ENCODE measurements at places on chromosomes 5 and 9.

DNA sequence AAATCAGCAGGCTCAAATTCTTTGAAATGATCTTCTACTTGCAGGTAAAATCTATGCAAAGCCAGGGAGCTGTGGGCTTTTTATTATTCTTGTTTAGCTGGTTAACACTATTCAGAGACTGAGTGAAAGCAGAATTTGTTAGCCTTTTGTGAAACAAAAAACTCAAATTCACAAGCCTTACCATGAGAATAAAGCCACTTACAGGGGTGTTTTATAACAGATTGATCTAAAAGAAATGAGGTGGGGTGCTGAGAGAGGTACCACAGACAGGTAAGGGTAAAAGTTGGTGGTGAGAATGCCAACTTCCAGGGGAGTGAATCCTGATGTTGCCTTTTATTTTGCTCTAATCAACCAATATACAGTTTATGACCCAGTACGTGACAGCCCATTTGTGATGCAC, 1585.6 kb downstream of the EFNA5 start:
- DNase-seq = no peak

DNA sequence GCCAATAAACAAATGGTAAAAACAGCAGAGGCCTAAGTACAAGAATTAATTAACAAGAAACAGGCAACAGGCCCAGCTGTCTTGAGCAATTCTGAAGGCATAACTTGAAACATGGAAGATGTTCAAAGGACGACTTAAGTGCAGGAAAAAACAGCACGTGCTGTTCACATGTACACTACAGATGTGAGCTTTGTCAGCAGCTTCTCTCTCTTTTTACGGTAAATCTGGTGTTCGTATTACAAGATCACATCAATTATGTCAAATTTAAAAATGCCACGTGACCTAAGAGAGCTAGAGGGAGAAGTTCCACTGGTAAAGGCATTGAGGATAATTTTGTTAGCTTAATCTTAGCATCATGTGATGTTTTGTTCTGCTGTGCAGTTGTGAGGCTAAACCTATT, 281.1 kb downstream of the PSAT1 start:
- no peak for DNase-seq

- no peak for DNase-seq
Measured at GRCh38 chr5:92421942-92422341, 1038.8 kb upstream of the ARRDC3 start.

DNA sequence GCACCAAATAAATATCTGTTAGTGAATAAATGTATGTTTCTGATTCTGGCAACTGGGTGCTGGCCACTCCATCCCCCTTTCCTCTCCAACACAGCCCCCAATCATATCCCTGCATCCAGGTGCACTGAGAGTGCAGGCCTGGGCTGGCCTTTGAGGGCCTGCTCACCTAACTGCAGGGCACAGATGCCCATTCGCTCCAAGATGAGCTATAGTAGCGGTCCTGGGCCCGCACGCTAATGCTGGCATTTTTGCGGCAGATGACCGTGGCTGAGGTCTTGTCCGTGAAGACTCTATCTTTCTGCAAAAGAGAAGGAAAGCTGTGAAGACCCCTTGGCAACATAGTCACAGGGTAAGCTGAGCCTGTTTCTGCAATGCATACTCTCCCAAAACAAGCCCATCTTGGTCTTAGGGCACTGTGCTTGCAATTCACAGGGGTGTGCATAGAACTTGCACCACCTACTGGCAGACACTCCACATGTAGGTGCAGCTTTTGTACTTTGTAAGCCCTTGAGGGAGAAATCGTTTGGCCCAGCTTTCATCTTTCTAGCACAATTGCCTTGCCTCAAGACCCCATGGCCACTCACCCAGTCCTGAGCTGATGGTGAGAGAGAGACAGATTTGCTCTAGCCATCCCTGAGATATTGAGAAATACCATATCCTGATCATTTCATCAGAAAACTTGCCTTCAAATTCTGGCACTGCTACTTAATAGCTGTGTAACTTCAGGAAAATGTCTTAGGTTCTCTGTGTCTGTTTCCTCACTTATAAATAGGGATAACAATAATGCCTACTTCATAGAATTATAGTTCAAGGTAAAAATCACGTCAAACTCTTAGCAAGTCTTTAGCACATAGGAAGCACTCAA, 13.5 kb downstream of the IL12B start:
- no peak for DNase-seq

- no peak for DNase-seq
Measured at GRCh38 chr5:122183788-122184170, 54.4 kb downstream of the ZNF474 start.

DNA sequence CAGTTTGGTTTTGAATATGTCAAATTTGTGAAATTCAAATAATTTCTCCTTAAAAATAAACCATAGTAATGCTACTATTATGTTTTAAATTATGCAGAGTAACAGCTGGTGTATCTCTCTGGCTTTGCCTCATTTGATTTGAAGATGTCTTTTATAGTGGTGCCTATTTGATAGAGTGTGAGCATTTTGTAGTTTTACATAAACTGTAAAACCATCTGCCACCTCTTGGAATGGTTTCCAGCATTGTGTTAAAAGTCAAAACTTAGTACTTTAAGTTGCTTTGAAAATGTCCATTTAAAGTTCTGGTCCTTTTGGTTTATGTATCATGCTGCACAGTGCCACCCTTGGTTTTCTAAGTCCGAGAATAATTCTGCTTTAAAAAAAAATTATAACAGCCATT, 15.6 kb downstream of the PRDM6 start:
- no peak for DNase-seq

GRCh38 chr5:21212026-21212425, 1224.0 kb upstream of the CDH18 start:
- DNase-seq = no peak

- DNase-seq = no peak
Measured at GRCh38 chr5:54990841-54991258, 5.5 kb upstream of the ESM1 start.

DNA sequence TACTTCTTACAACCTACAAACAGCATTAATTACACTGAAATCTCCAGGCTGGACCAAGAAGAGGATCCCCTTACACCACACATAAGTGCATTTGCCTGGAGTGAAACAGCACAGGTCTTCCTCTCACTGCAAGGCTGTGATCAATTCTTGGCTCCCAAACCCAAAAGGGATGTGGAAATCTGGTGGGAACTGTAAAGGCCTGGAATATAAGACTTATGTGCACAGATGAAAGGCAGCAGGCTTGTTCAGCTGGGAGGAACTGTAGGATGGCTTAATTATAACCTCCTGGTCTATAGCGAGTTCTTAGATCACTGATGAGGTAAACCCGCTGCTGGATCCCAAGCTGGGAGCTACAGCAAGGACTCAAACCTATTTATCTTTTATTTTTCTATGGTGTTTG, 182.9 kb upstream of the TNC start:
- no peak for DNase-seq

DNA sequence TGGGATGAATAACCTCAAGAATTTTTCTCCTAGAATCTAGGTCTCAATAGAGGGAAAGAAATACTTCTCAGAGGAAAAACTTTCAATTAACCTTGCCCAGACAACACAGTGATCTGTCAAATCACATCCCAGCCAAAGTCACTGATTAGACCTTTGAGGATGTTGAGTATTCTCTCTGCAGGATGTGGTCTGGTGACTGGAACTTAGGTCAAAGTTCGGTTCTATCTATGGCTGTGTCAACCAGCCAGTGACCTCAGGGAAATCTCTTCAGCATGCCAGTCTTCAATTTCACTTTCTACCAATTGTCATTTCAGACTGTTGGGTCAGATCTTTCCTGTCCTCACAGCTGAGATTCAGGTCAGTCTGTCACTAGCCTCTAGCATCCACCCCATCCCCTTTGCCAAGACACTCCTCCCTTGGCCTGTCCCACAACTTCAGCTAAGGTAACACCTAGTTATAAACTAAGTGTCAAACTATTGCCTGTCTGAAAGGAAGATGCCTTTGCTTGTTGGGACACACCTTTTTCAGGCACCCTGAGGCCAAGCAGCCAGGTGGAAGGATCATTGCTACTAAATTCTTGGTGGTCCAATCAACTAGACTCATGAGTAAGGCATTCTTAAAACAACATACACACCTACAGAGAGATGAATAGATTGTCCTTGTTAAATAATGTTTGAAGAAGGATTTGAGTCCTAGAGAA, 156.3 kb upstream of the FST start:
- DNase-seq = no peak

- no peak for DNase-seq
Measured at GRCh38 chr9:69346596-69347390, 21.8 kb downstream of the ENTREP1 start.

- no peak for DNase-seq
Measured at GRCh38 chr9:127873223-127873691, 4.2 kb downstream of the AK1 start.

DNA sequence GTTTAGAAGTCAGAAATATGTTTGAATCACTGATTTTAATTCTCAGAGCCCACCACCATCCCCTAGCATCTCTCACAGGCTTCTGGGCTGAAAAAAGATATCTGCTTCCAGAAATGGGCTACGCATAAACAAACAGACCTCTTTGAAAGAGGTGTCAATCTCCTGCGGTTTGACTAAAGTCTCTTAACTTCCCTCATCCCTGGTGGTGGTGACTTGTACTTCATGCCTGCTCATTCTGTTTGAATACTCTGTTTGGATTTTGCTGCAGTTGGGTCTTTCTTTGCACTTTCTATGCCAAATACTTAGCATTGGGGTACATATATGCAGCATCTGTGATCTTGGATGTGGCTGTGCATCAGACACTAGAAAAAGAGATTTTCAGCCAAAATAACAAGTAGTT, 157.2 kb upstream of the ATP10B start:
- no peak for DNase-seq

GRCh38 chr9:93119953-93120845, 13.9 kb downstream of the NINJ1 start:
- DNase-seq = no peak

GRCh38 chr5:73902327-73903051, 276.5 kb downstream of the ARHGEF28 start:
- DNase-seq = peak; percentile 42

DNA sequence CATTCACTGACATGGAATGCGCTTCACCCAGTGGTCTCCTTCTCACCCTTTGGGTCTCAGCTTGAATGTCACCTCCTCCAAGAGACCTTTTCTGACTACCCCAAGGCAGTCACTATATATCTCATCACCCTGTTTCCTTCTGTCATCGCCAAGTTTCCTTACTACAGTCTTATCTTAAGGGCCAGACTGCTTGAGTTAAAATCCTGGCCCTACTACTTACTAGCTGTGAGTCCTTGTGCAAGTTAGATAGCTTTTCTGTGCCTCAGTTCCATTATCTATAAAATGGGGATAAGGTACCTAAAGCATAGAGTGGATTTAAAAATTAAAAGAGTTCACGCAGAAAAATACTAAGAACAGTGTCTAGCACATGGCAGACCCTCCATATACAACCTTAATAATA, 132.4 kb downstream of the GABBR2 start:
- DNase-seq = no peak

GRCh38 chr5:1477341-1477740, 32.1 kb upstream of the SLC6A3 start:
- no peak for DNase-seq

DNA sequence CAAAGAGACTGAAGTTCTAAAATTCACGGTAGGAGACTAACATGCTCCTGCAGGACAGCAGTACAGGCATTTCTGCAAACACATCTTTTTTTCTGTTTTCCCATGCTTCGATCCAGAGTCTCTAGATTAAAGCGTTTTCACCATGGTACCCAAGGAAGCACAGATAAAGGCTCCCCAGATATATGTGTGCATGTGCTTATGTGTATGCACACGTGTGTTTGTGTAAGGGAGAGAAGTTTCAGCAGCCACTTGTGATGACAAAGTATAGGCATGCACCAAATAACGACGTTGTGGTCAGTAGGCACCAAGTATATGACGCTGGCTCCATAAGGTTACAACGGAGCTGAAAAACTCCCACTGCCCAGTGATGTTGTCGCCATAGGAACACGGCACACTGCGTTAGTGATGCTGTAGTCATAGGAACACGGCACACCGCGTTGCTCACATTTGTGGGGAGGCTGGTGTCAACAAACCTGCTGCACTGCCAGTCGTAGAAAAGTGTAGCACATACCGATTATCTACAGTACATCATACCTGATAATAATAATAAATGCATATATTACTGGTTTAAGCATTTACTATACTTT, 21.7 kb downstream of the MED10 start:
- no peak for DNase-seq

DNA sequence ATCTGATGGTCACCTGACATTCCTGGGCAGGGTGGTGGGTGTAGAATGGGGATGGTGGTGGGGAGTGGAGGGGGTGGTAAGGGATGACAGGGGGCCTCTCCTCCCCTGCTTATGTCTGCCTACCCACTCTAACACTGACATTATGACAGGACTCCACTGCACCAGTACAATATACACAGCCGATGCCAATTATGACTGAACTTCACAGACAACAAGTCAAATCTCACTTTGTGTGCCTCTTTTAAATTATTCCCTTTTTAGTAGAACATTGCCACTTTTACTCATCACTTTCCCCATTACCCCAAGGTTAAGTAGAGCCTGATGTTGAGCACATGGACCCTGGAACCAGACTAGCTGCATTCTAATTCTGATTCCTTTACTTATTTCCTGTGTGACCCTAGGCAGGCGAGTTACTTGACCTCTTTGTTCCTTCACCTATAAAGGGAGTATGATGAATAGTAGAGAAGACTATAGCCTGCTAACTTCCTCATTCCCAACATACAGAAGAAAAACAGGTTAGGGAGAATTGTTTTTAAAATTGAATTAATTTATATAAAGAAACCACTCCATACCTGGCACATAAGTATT, 464.7 kb downstream of the DMRT2 start:
- DNase-seq = no peak

DNA sequence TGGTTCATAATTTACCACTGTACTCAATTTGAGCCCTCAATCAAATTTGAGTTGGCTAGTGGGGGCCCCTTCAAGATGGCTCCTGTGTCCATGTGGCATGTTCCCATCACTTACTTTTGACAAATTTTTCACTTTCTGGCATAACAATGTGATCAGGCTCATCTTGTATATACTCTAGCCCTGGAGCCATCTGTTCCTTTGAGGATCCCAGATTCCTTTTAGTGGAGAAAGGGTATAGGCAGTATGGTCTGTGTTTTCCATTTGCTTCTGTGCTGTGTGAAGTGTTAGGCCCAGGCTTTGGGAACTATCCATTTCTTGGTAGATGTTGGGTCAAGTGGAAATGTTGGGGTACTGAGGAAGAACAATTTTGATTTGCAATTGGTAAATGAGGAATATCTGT, 45.7 kb downstream of the SH3GL2 start:
- no peak for DNase-seq

DNA sequence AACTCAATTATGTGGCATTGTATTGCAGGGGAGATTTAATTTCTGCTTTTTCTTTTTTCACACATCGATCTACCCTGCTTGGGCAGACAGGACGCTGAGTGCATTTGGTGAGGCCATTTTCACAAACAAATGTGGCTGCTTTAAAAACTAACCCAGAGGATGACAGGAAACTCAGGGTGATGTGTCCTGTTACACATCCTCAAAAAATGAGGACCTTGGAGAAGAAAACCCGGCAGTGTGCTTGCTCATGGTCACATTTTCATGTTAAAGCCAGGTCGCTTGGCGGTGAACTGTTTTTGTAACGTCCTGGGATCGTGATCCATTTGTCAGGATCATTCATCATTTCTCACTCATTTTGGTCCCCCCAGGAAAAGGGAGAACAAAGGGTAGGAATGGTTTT, 478.3 kb upstream of the ADAMTS16 start:
- DNase-seq = no peak

- DNase-seq = peak; percentile 42
Measured at GRCh38 chr5:124790895-124791732, 44.7 kb upstream of the ZNF608 start.

Data from NCI-H2081 treated with DMSO at 0.1 percent for 48 hours (cell line).